ENCODE measurements at places on chromosomes 7 and 10. TPM values are rescaled to one million over a fixed set of nuclear protein-coding genes. Genes with fewer than 3 reads are reported as not detected.

Gene CPEB3
- 10.3 TPM for total RNA-seq

Gene TMEM130
- 1.8 TPM for total RNA-seq

Gene SPDYE8
- total RNA-seq, result not detected

Gene CD36
- total RNA-seq, result 284 TPM

Gene NUDT13
- total RNA-seq, result 1.1 TPM

Gene PRR15
- not detected for total RNA-seq

Gene CCL24
- not detected for total RNA-seq

Gene FAM241B
- 7.9 TPM for total RNA-seq

Gene RAB18
- 79.7 TPM for total RNA-seq

Gene FGL2
- total RNA-seq, result 452 TPM

Gene FRMPD2
- not detected for total RNA-seq

Gene KCND2
- total RNA-seq, result 0.66 TPM

Gene HOXA4
- 18.5 TPM for total RNA-seq

Gene DGKI
- total RNA-seq, result 0.27 TPM

Gene TMEM178B
- total RNA-seq, result 1.4 TPM

Gene FFAR4
- not detected for total RNA-seq

Gene GBX1
- not detected for total RNA-seq

Gene PDE6C
- total RNA-seq, result not detected

Gene SCIN
- total RNA-seq, result 5.8 TPM

Gene EBF3
- total RNA-seq, result 2.5 TPM

Gene CTAGE4
- total RNA-seq, result 1.1 TPM

Gene MAGI2
- total RNA-seq, result 24.9 TPM

Gene MOGAT3
- not detected for total RNA-seq

Measured in gastroesophageal sphincter (tissue), 4 donors.